ENCODE measurements at places on chromosomes 1 and 21. TPM values are rescaled to one million over a fixed set of nuclear protein-coding genes. Genes with fewer than 3 reads are reported as not detected.

- no peaks in the 10 kb centered on the region for H3K36me3 ChIP-seq
- H3K27ac ChIP-seq = no peak overlapping the region
- H3K4me3 ChIP-seq = no peak overlapping the region
- no peaks in the 10 kb centered on the region for H3K4me1 ChIP-seq
- H3K27me3 ChIP-seq = peaks cover 3% of the 10 kb centered on the region
- DNase-seq = no peak
Observed at GRCh38 chr1:90204023-90204590, 209.2 kb downstream of the ZNF326 start.

- no peak for DNase-seq
- no peak overlapping the region for H3K4me3 ChIP-seq
- no peak overlapping the region for H3K27ac ChIP-seq
- H3K36me3 ChIP-seq = no peaks in the 10 kb centered on the region
- peaks cover 2% of the 10 kb centered on the region for H3K27me3 ChIP-seq
- H3K4me1 ChIP-seq = no peaks in the 10 kb centered on the region
Observed at GRCh38 chr21:38258521-38259485, 2.0 kb downstream of the KCNJ15 start.

Gene S100A7
- total RNA-seq = not detected

DNA sequence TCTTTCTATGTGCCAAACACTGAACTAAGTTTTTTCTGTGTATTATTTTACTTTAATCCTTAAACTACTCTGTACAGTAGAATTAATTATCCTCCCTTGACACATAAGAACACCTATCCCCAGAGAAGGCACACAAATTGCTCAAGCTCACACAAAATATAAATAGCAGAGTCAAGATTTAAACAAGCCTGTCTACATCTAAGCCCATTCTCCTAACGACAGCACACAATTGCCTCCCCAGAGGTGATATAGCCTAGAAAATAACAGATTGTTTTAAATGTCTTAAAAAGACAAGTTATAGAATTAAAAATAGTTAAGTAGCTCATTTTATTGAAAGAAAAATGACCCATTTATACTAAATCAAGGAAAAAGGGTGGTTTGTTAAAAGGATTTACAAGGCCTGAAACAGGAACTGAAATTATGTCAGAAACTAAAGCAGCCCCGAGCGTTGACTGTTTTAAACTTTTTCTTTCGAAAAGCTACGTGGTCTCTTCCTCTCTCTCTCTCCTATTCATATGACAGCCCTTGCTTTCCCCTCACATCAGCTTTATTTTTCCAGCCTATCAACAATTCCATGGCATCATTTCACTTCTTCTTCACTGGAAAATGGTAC is 30.5 kb downstream of the TNFSF18 start:
- no peak for DNase-seq
- H3K27me3 ChIP-seq = peaks cover 2% of the 10 kb centered on the region
- H3K4me3 ChIP-seq = no peak overlapping the region

DNA sequence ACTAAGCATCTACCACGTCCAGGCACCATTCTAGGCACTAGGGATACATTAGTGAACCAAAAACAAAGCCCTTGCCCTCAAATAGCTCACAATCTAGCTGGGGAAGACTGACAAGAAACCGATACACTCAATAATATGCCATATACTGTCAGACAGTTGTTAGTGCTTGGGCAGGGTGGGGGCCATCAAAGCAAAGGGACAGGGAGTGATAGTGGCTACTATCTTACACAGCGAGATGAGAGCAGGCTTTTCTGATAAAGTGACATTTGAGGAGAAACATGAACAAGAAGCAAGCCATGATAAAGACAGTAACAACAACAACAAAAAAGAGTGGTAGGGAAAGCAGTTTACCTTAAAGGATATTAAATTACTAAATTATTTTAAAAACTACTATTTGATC is 41.1 kb downstream of the ERO1B start:
- no peaks in the 10 kb centered on the region for H3K36me3 ChIP-seq
- no peak for DNase-seq

GRCh38 chr1:36557041-36558000 is 74.6 kb upstream of the CSF3R start:
- H3K4me3 ChIP-seq = no peak overlapping the region
- DNase-seq = no peak
- no peaks in the 10 kb centered on the region for H3K36me3 ChIP-seq

DNA sequence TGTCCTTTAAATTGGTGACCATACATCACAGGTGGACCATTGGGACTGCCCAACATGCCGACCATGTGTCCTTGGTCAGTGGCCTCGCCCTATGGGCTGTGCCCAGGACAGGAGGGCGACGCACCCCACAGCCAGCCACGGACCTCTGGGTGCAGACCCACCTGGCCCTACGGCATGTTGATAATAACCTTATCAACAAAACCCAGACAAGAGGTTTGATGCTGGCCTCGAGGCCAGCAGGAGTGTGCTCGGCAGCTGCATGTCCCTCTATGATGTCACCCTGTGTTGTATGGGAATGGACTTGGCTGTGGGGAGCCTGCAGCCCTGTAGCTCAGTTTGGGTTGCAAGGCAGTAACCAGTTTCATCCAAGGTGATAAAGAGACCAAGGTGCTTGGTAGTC is 32.1 kb downstream of the SLC37A1 start:
- H3K27me3 ChIP-seq = peaks cover 6% of the 10 kb centered on the region
- no peak overlapping the region for H3K4me3 ChIP-seq
- DNase-seq = no peak
- H3K4me1 ChIP-seq = peaks cover 8% of the 10 kb centered on the region
